ENCODE measurements at places on chromosomes 4 and X.

DNA sequence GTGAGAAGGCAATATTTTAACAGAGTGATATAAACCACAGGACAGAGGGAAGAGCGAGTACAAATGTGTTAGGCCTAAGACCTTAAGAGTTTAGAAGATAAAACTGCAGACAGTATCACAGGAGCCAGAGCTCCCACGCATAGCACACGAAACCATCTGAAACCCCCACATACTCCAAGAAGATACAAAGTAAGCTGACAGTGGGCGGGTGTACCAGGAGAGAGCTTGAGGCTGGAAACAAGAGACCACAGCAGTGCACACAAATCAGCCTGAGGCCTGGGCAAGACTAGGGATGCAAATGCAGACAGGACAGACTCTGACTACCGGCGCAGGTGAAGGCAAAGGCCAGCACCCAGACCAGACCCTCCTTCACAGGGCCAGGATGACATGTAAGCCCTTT lies 54.1 kb upstream of the ARHGAP24 start:
- no peak for DNase-seq

DNA sequence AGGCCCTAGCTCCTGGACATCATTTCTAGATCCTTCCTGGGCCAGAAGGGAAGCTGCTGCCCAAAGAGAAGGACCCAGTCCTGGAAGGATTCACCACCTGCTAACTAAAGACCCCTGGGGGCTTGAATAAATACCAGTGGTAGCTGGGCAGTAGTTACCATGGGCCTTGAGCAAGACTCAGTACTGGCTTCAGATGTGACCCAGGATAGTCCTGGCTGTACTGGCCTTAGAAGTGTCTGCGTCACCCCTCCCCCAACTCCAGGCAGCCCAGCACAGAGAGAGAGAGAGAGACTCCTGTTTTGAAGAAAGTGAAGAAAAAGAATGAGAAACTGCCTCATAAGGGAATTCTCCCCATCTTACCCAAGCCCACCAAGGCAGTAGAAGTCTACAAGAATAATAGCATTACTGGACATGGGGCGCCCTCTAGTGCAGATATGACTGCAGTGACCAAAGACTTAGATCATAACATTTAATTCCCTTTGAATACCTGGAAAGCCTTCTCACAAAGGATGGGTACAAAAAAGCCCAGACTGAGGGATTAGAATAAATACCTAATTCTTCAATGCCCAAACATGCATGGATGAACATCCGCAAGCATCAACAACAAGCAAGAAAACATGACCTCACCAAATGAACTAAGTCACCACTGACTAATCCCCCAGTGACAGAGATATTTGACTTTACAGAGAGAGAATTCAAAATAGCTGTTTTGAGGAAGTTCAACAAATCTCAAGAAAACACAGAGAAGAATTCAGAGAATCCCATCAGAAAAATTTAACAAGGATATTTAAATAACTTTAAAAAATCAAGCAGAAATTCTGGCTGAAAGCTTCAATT lies 171.8 kb downstream of the HNRNPD start:
- DNase-seq = peak; percentile 51

- no peak for DNase-seq
Measured at GRCh38 chr4:45349859-45350258, 623.5 kb upstream of the GNPDA2 start.

GRCh38 chr4:169625886-169626285 lies 5.5 kb downstream of the CLCN3 start:
- no peak for DNase-seq

GRCh38 chr4:40040908-40041307 lies 15.7 kb upstream of the N4BP2 start:
- DNase-seq = peak; percentile 32

GRCh38 chr4:189121336-189121735 lies 819.3 kb upstream of the FRG1 start:
- no peak for DNase-seq

GRCh38 chr4:107977482-107977881 lies 12.2 kb upstream of the HADH start:
- DNase-seq = no peak

GRCh38 chr4:106694232-106694631 lies 325.7 kb upstream of the GIMD1 start:
- DNase-seq = no peak

DNA sequence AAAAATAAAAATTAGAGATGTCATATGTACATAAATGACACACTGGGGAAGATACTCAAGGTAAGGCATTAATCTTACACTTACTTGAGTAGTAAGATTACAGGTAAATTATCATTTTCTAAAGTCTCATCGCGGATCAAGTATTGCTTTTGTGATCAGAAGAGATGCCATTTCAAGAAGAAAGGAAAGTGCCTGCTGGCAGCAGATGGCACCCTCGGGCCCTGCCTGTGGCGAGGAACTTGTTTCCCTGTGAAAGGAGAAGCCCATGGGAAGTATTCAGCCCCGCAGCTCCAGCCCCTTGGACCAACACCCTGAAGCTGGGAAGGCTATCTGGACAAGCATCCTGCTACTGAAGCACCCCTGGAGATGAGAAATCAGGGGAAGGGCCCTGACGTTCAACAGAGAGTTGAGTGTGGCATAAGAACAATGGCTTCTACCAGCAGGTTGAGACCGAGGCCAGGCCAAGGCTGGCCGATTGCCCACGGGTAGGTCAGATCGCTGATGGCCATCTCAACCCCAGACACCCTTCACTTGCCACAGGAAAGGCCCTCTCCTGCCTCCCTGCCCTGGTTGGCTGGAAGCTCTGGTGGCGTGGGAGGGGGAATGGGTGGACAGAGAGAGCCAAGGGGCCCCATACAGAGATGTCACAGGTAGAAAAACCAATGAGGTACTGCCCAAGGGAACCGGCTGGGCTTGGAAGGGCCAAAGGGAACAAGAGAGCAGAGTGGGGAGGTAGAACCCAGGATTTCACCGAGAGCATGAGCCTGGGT lies 18.8 kb upstream of the MXD4 start:
- DNase-seq = no peak

- peak; percentile 43 for DNase-seq
Measured at GRCh38 chrX:154443992-154444754, at the start of gene FAM50A. FAM50A (plus strand) TSS chrX:154444141; CDS start chrX:154444236, 95 bp downstream.
